Stimulated activated CD8-positive, alpha-beta memory T cell treated with anti-CD3 and anti-CD28 coated beads, Interleukin-7, amount 100 ng/mL, for 1 hour (primary cell): ENCODE measurements at places on chromosomes 2 and 18.

DNA sequence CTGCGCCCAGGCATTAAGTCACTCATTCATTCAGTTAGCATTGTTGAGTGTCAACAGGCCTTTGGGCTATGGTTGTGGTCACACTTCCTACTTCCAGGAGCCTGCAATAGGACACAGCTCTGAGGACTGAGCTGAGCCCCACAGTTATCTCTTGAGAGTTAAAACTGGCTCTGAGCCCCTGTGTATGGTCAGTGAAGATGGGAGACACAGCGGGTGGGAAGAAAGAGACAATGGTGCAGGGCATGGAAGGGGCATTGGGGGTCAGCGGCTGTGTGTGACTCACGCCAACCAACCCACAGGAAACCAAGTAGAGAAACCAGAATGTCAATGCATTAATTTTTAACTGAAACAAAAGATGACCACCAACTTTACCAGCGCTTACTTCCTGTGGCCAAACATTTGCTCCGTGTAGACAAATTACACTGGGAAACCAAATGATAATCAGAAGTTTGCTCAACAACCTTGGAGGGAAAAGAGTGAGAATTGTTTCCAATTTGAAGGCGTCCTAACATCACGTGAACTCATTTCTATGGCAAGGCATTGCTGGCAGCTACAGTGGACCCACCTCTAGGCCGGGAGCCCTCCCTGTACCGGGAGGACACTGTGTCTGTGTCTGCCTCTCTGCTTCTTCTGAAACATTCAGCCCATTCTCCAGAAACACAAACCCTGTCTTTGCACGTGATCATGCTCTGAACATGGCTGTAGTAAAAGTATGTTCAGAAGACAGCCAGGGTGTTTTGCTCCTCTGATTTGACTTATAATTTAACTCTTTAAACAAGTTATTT, 212.0 kb upstream of the ID2 start:
- DNase-seq = no peak

DNA sequence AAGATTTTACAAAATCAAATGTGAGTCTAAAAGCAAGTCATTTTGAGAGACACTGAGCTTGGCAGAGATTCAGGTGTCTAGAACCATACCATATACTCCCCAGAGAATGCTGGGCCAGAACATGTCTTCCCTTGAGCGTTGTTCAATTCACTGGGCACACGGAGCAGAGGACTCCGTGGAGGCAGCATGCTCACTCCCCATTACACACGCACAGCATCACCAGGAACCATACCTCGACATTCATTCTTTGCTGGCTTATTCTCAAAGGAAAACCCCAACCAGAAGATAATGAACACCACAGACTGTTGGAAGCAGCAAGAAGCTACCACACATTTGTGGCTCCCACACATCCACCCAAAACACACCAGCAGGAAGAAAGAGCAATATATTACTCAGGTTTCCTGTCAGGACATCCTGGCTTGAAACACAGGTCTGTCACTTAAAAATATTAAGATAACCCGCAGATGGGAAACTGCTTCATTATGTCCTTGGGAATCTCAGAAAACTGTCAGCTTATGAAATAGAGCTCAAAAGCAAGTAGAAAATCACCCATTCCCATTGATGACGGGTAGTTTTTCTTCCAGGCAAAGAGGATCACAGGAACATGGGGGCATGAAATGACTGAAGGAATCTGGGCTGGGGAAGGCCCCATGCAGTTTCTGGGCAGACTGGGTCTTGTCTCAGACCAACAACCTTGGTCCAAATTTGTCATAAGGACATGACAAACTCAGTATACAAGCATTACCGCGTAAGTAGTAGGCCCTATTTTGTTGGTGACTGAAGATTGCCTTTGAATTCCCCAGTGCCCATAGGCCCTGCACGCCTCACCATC, 46.4 kb downstream of the PCBP1 start:
- DNase-seq = no peak

DNA sequence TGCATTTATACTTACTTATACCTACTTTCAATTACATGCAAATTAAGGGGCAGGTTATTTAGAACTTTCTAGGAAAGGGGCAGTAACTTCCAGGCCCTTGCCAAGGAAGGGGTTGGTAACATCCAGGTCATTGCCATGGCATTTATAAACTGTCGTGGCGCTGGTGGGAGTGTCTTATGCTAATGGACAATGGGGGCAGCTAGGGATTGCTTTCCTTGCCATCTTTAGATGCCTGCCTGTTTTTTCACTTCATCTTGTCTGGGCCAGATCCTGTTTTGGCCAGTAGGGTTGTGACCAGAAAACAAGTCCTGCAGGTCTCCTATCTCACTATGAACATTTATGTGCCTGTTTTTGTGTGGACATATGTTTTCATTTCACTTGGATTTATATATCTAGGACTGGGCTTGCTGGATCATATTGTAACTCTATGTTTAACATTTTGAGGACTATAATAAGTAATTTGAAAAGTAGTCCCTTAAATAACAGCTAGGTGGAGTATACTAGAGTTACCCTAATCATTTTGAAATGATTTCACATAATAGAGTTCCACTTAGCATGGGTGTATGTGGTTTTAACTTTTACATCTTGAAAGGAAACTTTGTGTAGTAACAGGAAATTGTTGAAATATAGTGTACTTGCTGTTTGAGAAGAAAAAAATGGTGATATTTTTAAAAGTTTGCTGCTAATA, 56.1 kb downstream of the LCLAT1 start:
- no peak for DNase-seq

DNA sequence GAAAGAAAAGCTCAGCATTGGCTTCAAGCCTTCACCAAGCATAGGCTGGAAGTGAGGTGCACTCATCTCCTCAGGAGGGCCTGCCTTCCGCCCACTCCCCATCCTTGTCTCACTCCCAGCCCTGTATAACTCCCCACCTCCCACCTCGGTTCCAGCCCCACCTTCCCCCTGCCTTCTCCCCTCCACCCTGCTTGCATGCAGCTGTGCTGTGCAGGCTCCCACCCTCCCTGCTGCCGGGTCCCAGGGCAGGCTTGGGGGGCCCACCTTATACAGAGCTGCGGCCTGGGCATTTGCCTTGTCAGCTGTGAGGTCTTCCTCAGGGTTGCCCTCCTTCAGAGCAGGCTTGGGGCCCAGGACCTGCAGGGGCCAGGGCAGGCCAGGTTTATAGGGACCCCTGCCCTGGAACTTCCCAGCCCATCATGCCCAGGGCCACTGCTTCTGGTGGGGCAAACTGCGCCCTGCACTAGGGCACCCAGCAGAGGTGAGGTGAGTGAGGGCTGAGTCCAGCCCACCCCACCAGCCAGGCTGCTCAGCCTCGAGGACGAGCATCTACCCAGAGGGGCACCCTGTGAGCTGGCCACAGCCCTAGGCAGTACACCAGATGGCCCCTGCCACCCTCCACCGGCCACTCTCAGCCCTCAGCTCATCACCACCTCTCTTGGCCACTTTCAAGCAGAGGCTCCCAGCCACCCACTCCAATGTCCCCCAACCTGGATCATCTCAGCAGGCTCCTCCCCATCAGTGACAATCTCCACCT, 11.6 kb downstream of the CAPG start:
- no peak for DNase-seq

GRCh38 chr18:79991494-79991893, 3.1 kb upstream of the TXNL4A start:
- no peak for DNase-seq

GRCh38 chr2:188196343-188197008, 95.2 kb upstream of the GULP1 start:
- no peak for DNase-seq
